ENCODE measurements at places on chromosomes 11 and 22. TPM values are rescaled to one million over a fixed set of nuclear protein-coding genes. Genes with fewer than 3 reads are reported as not detected.

ANO9 gene
- 70.1 TPM for total RNA-seq

- no peaks in the 10 kb centered on the region for H3K27me3 ChIP-seq
- H3K4me1 ChIP-seq: peaks cover 2% of the 10 kb centered on the region
These were observed 19.3 kb downstream of the SBF2 start for GRCh38 chr11:10274726-10275125.

GRCh38 chr11:81963018-81963417 is 770.6 kb downstream of the FAM181B start:
- no peaks in the 10 kb centered on the region for H3K36me3 ChIP-seq
- DNase-seq: no peak
- peaks cover 13% of the 10 kb centered on the region for H3K4me1 ChIP-seq
- H3K4me3 ChIP-seq: no peak overlapping the region
- no peaks in the 10 kb centered on the region for H3K27me3 ChIP-seq
- no peak overlapping the region for H3K27ac ChIP-seq

- DNase-seq: no peak
- peaks cover 7% of the 10 kb centered on the region for H3K27me3 ChIP-seq
- no peaks in the 10 kb centered on the region for H3K36me3 ChIP-seq
- H3K4me3 ChIP-seq: no peak overlapping the region
- no peak overlapping the region for H3K27ac ChIP-seq
These were observed 10.9 kb upstream of the MRPL23 start for GRCh38 chr11:1936072-1936780.

GRCh38 chr11:72343006-72343756 is 91.2 kb downstream of the CLPB start:
- no peak for DNase-seq
- no peak overlapping the region for H3K4me3 ChIP-seq

GRCh38 chr22:46239261-46240048 is 10.6 kb downstream of the CDPF1 start:
- H3K4me3 ChIP-seq: peak overlapping the region; percentile 84
- DNase-seq: peak; percentile 9
- H3K27ac ChIP-seq: peak overlapping the region; percentile 54
- H3K4me1 ChIP-seq: peaks cover 21% of the 10 kb centered on the region
- peaks cover 18% of the 10 kb centered on the region for H3K36me3 ChIP-seq

LRRC10B gene
- total RNA-seq: not detected

- no peak for DNase-seq
- no peak overlapping the region for H3K4me3 ChIP-seq
- no peak overlapping the region for H3K27ac ChIP-seq
- peaks cover 36% of the 10 kb centered on the region for H3K27me3 ChIP-seq
- no peaks in the 10 kb centered on the region for H3K4me1 ChIP-seq
- H3K36me3 ChIP-seq: peaks cover 3% of the 10 kb centered on the region
These were observed 19.2 kb downstream of the NECTIN1 start for GRCh38 chr11:119709638-119710346.

NPAS4 gene
- total RNA-seq: not detected

APOBEC3G gene
- 27.4 TPM for total RNA-seq

- H3K4me1 ChIP-seq: peaks cover 80% of the 10 kb centered on the region
- no peak overlapping the region for H3K4me3 ChIP-seq
- H3K27ac ChIP-seq: no peak overlapping the region
- no peak for DNase-seq
- H3K36me3 ChIP-seq: no peaks in the 10 kb centered on the region
These were observed 8.8 kb downstream of the DGCR2 start for GRCh38 chr22:19113429-19113828.

- no peak for DNase-seq
- H3K4me1 ChIP-seq: peaks cover 10% of the 10 kb centered on the region
- H3K36me3 ChIP-seq: peaks cover 89% of the 10 kb centered on the region
- H3K27me3 ChIP-seq: no peaks in the 10 kb centered on the region
- H3K27ac ChIP-seq: peak overlapping the region; percentile 60
These were observed 51.3 kb upstream of the SCUBE2 start for GRCh38 chr11:9142732-9143131.

DNA sequence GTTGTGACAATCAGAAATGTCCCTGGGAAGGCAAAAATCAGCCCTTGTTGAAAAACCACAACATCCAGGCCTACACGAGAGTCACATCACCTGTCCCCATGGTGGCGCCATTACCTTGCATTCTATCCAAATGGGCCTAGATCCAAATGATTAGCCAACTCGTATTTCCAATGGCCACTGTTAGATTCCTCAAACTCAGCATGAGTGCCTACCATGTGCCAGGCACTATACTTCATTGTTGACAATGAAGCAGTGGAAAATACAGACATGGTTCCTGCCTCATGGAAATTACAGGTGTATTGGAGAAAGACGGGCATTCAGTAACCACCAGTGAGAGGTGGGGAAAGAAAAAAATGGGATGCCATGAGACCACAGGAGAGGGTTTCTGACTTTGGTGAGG is 29.8 kb upstream of the CREB3L1 start:
- H3K27ac ChIP-seq: no peak overlapping the region
- H3K36me3 ChIP-seq: no peaks in the 10 kb centered on the region
- H3K4me3 ChIP-seq: no peak overlapping the region
- peak; percentile 41 for DNase-seq
- H3K27me3 ChIP-seq: peaks cover 3% of the 10 kb centered on the region

DNA sequence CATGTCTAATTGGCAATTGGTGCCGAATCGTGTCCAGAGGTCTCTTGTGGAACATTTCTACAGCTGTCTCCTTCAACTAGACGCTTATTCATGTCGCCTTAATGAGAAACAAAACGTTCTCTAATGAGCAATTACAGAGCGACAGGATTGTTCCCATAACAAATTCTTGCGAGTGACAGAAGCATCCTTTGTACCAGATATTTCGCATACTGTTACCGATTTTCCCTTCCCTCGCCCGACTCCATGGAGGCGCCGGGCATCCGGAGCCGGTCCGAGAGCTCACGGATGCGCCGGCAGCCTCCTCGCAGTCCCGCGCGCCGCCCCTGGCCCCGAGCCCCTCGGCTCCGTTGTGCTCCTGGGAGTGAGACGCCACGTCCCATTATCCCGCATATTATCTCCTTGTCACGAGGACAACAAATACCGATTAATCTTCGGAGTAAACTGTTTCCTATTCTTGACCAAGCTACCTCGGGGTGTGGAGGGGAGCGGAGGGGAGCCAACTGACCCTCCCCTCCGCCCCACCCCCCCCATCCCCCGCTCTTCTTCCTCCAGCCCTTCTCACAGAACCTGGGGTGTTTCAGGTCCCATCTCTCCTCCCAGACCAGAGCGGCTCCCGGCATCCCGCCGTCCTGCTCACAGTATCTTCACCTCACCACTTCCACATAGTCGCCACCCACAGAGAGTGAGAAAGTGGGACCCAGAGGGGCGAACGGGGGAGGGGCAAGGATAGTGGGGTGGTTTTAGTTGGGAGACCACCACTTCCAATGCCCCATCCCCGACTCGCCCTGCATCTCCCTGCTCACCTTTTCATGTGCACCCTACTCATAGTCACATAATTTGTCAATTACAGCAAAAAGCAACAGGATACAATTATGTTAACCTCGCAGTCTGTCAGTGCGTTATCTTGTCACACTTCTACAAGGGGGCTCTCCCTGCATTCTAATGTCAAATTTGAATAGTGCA is 11.4 kb downstream of the PAX6 start:
- peaks cover 62% of the 10 kb centered on the region for H3K27me3 ChIP-seq
- H3K36me3 ChIP-seq: peaks cover 13% of the 10 kb centered on the region
- H3K4me3 ChIP-seq: peak overlapping the region; percentile 11
- no peak overlapping the region for H3K27ac ChIP-seq

DNA sequence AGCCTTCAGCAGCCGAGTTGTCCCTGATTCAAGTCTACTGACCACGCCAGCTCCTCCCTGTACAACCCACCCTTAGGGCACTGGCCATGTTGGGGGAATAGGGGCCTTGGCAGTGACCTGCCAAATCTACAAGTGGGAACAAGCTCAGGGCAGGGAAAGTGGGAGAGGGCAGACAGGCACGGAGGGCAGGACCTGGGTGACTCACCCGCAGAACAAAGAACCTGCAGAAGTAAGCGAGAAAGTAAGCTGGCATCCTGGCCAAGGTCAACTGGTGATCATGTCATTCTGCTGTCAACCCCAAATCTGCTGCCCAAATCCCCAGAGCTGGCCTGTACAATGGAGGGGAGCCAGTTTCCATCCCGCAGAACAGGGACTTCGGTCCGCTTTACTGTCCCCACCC is 7.9 kb upstream of the SCGB1A1 start:
- DNase-seq: no peak
- H3K36me3 ChIP-seq: no peaks in the 10 kb centered on the region
- no peak overlapping the region for H3K27ac ChIP-seq
- no peak overlapping the region for H3K4me3 ChIP-seq

TEAD1 gene
- not detected for total RNA-seq

VSIG10L2 gene
- total RNA-seq: not detected

GRCh38 chr11:68424981-68425865 is 35.3 kb upstream of the PPP6R3 start:
- no peaks in the 10 kb centered on the region for H3K4me1 ChIP-seq
- no peaks in the 10 kb centered on the region for H3K27me3 ChIP-seq
- no peak for DNase-seq
- H3K27ac ChIP-seq: no peak overlapping the region
- no peak overlapping the region for H3K4me3 ChIP-seq
- peaks cover 18% of the 10 kb centered on the region for H3K36me3 ChIP-seq

OR6Q1 gene
- not detected for total RNA-seq

DNA sequence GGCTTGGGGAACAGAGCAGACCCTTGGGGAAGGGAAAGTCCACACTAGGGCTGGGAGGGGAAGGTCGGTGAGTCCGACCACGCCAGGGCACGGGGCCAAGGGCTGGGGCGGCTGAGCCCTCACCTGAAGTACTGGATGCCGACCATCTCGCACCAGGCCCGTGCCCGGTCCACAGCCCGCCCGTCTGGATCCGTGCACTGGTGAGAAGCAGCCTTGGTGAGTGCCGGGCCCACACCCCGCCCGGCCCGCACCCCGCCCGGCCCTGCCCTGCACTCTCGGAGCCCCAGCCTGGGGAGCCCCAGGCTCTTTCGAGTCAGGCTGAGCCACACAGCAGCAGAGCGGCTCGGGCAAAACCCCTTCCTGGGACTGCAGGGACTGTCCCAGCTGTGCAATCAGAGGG is 1.9 kb upstream of the BAIAP2L2 start:
- no peaks in the 10 kb centered on the region for H3K27me3 ChIP-seq
- H3K36me3 ChIP-seq: peaks cover 5% of the 10 kb centered on the region
- H3K4me1 ChIP-seq: peaks cover 11% of the 10 kb centered on the region
- H3K4me3 ChIP-seq: no peak overlapping the region
- H3K27ac ChIP-seq: no peak overlapping the region

DNA sequence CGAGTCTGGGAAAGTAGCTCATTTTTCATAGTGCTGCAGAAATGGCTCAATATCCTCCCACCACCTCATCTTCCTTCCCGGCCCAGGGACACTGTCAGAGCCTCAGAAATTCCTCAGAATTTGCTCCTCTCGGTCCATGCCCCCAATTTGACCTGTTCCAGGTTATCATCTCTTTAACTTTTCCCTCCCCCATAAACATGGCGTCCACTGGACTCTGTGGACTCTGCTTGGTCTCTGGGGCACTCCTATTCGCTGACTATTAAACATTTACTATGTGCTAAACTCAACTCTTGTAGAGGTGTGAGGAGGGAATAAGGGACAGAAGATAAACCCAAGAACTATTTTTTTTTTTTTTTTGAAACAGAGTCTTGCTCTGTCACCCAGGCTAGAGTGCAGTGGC is 8.2 kb upstream of the PC start:
- DNase-seq: no peak
- no peaks in the 10 kb centered on the region for H3K36me3 ChIP-seq

PARVA gene
- 0.44 TPM for total RNA-seq

Measured in naive thymus-derived CD8-positive, alpha-beta T cell (primary cell).